ENCODE measurements at places on chromosomes 11 and 22. TPM values are rescaled to one million over a fixed set of nuclear protein-coding genes. Genes with fewer than 3 reads are reported as not detected.

DNA sequence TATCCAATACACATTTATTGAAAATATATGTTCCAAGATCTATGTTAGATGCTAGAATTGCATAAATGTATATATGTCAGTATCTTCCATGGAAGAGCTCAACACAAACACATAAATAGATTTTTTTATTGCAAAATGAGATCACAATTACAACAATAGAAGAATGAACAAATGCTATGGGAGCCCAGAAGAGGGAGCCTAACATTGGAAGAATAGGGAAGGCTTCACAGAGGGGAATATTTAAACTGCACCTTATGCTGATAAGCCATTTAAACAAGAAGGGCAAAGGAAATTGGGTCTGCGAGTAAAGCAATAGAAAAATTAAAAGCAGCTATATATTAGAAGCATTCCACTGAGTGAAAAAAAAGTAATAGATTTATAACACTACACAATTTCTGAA is 96.1 kb upstream of the LRRC55 start:
- no peak for DNase-seq

GRCh38 chr11:12020546-12020945 is 12.1 kb upstream of the DKK3 start:
- DNase-seq, result no peak

- DNase-seq, result no peak
These were observed 99.9 kb downstream of the PIWIL4 start for GRCh38 chr11:94666792-94667721.

- no peak for DNase-seq
These were observed 18.1 kb downstream of the IL17REL start for GRCh38 chr22:49994361-49995040.

GRCh38 chr11:67544616-67545242 is 21.5 kb upstream of the CABP2 start:
- no peak for DNase-seq

DNA sequence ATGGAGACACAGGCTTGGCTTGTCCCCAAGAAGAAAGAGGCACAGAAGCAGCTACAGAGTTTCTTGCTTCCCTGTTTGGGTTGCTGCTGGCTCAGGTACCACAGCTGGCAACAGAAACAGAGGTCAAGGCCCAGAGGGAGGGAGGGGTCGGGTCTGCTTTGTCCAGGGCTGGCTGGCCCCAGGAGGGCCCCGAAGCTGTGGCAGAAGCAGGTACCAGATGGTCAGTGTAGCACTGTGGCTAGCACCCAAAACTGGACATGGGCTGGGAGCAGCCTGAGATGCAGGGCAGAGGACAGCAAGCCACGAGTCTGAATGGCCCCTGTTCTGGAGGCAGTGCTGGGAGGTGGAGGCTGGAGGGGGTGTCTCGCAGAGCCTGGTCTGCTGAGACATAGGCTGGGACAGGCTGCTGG is 52.3 kb upstream of the CCDC188 start:
- no peak for DNase-seq

DNA sequence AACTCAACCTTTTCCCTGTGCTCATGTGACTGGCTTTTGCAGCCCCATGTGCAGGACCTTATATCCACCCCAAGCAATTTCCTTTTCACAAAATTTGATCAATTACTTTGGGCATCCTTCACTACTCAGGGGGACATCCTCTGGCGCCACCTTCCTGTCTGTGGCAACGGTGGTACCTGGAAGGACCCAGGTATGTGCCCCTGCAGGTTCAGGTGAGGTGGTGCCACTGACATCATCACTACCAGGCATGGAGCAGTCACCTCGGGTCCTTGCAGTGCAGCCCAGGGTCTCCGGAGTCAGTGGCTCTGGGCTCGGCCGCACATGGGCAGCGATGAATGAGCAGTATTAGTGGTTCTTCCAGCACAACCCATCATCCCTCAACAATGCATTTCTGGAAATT is 37.7 kb upstream of the B3GAT1 start:
- no peak for DNase-seq

DNA sequence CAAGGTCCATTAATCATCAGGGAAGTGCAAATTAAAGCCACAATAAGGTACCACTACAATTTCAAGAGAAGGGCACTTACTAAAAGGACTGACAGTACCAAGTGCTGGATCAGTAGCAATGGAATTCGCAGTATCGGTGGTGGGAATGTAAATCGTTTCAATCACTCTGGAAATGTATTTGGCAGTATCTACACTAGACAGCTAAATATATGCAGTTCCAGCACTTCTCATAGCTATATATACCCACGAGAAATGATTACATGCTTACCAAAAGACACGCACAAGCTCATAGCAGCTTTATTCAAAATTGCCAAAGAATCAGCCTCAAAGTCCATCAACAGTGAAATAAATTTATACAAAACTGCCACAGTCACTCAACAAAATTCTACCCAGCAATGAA is 4.4 kb upstream of the ZNF280B start:
- no peak for DNase-seq

DNA sequence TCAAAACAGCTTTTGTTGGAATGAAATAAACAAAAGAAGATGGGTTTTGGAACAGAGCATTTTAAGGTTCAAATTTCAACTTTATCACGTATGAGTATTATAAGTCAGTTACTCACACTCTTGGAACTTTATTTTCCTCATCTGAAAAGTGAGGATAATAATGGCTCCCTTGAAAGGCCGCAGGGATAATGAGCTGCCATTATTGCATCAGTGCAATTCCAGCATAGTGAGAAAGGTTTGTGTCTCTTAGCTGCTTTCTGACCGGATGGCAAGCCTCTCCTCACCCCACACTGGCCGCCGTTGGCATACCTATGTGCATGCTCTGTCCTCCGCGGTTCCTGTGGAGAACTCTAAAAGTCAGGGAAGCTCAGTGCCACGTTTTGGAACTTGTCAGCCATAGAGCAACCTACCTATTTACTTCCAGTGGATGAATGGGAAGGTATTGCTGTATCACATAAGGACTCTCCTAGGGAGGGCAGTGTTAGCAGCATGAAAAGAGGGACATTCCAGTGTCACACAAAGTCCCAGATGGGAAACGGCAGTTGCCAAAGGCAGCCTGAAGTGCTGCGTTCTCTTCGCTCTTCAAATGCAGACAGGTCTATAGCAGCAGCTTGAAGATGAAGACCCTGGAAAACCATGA is 368.9 kb downstream of the NTM start:
- DNase-seq, result no peak

DNA sequence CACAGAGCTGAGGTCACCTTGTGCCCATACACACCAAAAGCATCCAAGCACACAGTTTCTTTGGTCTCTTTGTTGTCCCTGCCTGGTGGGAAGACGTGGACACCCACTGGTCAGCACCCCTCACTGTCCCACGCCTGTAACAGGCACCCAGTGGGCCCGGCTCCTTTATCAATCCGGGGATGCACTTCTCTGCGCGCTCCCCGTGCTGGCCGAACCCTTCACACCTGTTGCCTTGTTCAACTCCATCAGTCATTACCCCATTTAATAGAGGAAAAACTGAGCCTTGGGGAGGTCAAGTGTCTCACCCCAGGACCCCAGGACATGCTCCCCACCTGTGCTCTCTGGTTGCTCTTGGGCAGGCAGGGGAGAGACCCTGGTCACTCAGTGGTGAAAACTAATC is 49.7 kb upstream of the FGF3 start:
- DNase-seq, result no peak

- no peak for DNase-seq
These were observed 6.3 kb downstream of the PC start for GRCh38 chr11:66951927-66952337.

- no peak for DNase-seq
These were observed 589.3 kb downstream of the INSC start for GRCh38 chr11:15704064-15704463.

- DNase-seq, result no peak
These were observed 3.9 kb upstream of the OR4C6 start for GRCh38 chr11:55658031-55658573.

DNA sequence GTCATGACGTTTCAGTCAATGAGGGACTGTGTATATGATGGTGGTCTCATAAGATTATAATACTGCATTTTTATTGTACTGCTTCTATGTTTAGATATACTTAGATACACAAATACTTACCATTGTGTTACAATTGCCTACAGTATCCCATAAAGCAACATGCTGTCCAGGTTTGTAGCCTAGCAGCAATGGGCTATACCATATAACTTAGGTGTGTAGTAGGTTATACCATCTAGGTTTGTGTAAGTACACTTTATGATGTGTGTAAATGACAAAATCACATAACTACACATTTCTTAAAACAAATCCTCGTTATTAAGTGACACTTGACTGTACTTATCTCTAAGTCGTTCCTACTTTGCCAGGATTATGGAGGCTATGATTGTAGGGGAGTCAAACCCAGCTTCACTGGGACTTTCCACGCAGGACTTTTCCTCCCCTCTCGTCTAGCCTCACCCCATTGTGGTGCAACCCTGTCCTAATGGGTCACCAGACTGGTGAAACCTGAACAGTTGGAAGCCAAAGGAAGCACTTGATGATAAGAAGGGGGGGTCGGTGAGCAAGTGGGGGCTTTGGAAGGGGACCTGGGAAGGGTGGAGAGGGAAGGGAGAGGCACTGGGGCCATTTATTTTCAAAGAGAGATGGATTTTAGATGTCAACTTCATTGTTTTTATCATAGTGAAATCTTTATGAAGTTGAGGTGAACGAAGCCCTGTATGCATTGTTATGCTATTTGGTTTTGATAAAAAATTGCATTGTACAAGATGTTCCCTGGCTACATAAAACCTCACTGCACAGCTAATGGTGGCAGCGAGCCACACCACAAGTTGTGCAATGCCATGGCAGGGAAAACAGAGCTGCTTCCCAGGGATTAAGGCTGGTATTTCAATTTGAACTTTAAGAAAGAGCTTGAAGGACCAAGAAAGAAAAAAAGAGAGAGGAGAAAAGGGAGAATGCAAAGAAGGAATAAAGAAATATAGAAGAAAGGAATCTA is 129.1 kb downstream of the EHF start:
- no peak for DNase-seq

DNA sequence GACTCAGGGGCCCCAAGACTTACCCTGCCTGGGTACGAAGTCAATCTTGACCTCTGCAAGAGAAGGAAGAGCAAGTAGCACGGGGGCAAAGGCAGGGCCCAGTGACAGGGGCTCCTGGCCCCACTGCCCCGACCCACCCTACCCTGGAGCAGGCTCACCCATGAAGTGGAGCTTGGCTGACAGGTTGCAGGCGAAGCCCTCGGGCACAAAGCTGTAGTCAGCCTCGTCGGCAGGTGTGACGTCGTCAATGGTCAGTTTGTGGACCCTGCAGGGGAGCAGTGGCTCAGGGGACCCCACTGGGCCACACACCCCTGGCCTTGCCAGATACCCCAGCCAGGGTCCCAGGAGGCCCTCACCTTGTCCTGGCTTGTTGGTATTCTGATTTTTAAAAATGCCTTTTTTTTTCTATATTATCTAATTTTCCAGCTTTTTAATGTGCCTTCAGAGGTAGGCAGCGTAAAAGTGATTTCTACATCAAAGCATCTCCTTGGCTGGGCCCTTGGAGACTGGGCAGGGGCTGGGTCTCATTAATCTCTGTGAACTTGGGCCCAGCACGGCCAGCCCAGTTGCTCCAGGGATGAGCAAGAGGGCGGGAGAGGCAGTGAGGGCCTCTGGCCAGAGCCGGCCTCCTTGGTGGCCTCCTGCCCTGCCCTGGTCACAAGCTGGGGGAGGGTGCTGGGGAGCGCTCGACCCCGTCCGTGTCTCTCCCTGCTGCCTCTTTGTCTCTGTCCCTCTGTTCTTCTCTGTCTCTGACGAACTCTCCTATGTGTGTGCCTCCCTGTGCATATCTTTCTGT is 11.3 kb downstream of the MYBPC3 start:
- DNase-seq, result no peak

GRCh38 chr22:46007003-46007847 is 30.3 kb upstream of the WNT7B start:
- DNase-seq, result no peak

DNA sequence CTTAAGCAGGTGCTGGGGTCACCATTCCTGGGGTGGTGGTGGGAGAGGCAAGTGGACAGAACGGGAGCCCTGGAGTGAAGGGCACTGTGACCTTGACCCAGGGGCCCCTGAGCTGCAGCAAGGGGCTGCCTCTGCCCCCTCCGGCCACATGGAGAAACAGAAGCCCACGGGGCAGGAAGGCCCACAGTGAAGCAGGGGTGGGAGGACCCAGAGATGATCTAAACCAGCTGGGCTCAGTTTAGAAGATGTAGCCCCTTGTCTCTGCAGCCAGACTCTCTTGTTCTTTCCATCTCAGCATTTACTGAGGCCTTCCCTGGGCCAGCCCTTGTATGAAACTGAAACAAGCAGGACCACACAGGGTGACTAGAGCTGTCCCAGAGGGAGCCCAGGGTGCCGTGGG is 30.5 kb downstream of the WNT11 start:
- no peak for DNase-seq

GRCh38 chr11:26297189-26297975 is 34.5 kb upstream of the ANO3 start:
- no peak for DNase-seq

DNA sequence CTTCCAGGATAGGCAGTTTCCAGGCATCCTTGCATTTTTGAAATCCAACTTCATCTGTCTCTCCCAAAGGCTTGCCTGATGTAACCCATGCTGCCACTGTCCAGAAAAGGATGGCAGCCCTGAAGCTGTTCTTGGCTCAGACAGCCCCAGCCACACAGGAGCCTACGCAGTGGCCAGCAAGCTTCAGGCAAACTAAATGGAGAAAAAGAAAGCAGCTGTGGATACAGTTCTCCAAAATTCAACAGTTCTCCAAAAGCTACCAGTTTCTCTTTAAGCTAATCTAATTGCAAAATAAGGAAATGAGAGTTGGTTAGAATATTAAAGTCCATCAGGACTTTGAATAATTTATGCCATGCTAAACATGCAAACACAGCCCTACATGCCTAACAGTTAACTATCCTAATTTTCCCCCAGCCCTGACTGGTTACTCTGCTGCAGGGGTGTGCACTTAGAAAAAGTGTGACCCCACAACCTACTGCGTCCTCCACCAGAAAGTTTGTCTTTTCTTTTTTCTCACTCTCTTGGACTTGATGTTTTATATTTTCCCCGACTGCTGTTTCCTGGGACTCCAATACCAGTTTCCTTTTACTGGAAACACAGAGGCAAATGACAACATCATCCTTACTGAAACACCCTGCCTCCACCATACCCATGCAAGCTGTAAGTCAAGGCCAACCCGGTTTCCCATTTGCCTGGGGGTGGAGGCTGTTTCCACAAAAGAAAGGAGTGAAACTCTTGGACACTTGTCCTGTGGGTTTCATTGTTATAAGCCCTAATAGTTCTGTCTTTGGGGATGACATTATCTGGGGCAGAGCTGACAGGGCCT is 69.1 kb upstream of the OR5AN1 start:
- peak; percentile 46 for DNase-seq

GRCh38 chr11:14132312-14132711 is 169.8 kb downstream of the SPON1 start:
- no peak for DNase-seq

Gene LUZP2
- polyA plus RNA-seq, result not detected

Gene MUC2
- not detected for polyA plus RNA-seq

Gene CDC45
- polyA plus RNA-seq, result not detected

Gene PDGFD
- 0.63 TPM for polyA plus RNA-seq

Gene APOL5
- polyA plus RNA-seq, result not detected

Gene CCDC116
- not detected for polyA plus RNA-seq

Gene GGTLC2
- not detected for polyA plus RNA-seq

Gene CLDN5
- polyA plus RNA-seq, result 2.4 TPM

Gene POTEH
- polyA plus RNA-seq, result not detected

Data from naive B cell (primary cell).